ENCODE measurements at places on chromosomes 11 and 22.

DNA sequence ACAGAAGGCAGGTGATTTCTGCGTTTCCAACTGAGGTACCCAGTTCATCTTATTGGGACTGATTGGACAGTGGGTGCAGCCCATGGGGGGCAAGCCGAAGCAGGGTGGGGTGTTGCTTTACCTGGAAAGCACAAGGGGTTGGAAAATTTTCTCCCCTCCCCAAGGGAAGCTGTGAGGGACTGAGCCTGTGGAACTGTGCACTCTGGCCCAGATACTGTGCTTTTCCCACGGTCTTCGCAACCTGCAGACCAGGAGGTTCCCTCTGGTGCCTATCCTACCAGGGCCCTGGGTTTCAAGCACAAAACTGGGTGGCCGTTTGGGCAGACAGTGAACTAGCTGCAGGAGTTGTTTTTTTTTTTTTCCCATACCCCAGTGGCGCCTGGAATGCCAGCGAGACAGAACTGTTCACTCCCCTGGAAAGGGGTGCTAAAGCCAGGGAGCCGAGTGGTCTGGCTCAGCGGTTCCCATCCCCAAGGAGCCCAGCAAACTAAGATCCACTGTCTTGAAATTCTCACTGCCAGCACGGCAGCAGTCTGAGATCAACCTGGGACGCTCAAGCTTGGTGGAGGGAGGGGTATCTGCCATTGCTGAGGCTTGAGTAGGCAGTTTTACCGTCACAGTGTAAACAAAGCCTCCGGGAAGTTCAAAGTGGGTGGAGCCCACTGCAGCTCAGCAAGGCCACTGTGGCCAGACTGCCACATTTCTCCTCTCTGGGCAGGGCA lies 97.2 kb downstream of the JRKL start:
- no peak for DNase-seq

GRCh38 chr11:90476442-90477007 lies 253.7 kb upstream of the CHORDC1 start:
- DNase-seq, result no peak

GRCh38 chr11:81570669-81571068 lies 1163.0 kb downstream of the FAM181B start:
- no peak for DNase-seq

DNA sequence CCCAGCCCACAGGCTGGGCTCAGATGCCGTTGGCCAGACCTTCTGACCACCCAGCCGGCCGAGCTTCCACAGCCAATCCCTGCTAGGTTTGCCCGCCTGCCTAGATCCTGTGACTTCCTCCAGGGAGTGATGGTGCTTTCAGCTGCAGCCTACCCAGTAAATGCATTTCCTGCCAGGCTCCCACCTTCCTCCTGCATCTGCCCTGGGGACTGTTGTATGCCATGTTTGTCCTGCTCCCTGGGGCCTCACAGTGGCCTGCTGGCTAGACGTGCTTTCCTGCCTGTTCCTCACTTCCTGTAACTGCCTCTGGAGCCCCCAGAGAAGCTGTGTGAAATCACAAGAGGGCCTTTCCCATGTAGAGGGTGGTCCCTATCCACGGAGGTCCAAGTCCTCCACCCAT lies 86.2 kb downstream of the GALNT18 start:
- DNase-seq, result no peak

DNA sequence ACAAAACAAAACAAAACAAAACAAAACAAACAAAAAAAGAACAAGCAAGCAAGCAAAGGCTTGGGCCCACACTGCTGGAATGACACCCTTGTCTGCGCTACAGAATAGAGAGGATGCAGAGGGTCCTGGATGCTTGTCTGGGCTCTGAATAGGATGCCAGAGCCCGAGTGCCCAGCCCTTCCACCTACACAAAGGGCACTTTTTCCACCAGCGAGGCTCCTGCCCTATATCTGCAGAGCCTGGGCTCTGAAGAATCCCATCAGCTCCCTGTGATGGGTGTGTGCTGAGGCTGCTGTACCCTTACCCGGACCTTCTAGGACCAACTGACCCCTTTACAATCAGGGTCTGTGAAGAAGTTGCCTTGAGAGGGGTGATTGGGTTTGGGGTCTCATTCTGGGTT lies 221.2 kb downstream of the DSCAML1 start:
- DNase-seq, result no peak

DNA sequence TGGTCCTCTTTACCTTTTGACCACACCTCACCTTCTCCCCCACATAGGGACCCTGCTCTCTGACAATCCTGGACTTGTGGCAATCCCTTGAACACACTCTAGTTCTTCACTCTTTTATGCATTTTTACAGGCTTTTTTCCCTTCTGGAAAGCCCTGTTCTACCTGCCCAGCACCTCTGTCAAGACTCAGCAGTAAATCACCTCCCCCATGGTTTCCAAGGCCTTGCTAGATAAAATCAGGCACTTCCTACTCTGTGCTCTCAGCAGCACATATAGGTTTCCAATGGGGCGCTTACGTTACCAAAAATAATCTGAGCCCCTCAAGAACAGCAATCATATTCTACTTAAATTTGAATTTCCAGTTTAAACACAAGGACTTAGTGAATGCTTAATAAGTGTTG lies 53.9 kb downstream of the ETS1 start:
- no peak for DNase-seq

GRCh38 chr11:24514219-24514594 lies 17.4 kb downstream of the LUZP2 start:
- no peak for DNase-seq

GRCh38 chr11:18463439-18463838 lies 7.8 kb downstream of the LDHAL6A start:
- DNase-seq, result no peak

GRCh38 chr11:120814531-120815318 lies 209.2 kb upstream of the TBCEL start:
- no peak for DNase-seq

DNA sequence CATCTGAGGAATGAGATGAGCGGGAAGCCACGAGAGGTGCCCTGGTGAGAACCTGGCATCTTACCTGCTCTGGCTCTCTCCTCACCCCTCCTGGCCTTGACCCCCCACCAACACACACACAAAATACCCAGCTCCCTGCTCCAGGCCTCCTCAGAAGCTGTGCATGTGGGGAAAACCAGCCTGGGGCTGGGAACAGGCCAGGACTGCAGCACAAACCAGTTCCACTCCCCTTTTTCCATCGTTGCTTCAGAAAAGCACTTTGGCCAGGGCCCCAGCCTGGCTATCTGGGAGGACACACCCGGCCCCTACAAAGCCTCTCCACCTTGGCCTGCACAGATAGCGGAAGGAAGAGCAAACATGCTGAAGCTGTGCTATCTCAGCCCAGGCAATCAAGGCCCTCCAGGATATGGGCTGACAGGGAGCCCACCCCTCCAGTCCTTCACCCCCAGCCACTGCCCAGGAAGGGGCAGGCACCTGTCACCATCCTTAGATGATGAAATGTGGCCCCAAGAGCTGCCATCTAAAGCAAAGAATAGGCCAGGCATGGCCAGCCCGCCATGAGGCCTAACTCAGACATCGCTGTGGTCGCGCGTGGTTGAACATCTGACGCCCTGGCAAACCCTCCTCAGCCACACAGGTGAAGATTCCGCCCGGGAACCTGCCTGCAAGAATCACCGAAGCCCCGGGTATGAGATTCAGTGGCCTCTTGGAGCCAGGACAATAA lies 35.4 kb downstream of the PISD start:
- DNase-seq, result no peak

GRCh38 chr11:26827567-26828081 lies 105.8 kb upstream of the SLC5A12 start:
- DNase-seq, result no peak

GRCh38 chr11:5252192-5252918 lies 2.2 kb downstream of the HBG2 start:
- no peak for DNase-seq

DNA sequence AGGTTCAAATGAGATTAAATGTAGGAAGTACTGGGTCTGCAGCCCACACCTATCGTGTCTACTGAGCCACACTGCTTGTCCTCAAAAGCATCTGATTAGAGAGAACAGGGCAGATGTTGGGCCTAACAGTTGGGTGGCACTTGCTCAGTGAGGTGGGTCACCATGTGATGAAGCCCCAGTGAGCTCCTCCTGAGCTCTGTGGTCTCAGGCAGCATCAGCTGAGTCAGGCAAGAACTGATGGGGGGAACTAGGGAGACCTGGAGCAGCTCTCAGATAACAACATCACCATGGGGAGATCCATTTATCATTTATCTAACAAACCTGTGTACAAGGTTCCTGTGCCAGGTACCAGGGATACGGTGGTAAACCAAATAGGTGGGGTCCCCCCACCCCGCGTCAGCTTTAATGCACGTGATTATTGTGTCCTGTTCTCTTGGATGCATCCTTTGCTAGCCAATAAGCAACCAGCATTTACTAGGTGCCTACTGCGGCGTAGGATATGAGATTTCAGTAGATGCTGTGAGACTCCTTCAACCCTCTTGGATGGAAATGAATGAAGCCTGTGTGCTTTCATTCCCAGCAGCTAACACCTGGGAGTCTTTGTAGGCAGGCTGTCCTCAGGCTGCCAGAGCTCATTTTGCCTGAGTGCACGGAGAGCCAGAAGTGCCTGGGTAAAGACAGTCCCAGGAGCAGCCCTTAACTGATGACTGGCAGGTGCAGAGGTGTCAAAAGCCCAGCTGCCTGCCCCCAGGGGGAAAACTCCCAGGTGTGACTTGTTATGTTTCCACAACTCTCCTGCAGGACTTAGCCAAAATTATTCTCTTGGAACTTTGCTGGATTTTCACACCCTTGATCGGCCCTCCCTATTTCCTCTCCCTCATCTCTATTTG lies 73.6 kb upstream of the NARS2 start:
- DNase-seq, result no peak

- DNase-seq, result no peak
Measured at GRCh38 chr22:26068571-26068970, 100.7 kb upstream of the SEZ6L start.

DNA sequence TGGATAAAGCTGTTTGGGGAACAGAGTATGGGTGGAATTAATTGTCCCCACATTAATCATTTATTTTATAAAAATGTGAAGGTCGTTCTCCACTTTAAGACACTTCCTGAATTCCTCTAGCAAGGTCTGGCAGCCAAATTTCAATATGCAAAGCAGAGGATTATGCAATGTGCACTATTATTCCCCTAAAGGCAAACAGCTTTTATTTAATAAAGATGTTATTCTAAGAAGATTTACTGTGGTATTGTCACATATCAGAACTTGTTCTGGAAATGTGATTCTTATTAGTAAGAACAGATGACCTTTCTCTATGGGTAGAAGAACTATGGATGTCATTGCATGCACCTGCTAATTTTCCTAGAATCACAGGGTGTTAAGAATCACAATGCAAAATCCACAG lies 1128.8 kb upstream of the CCDC90B start:
- DNase-seq, result no peak

- no peak for DNase-seq
Measured at GRCh38 chr11:8015753-8016239, 28.7 kb downstream of the EIF3F start.

DNA sequence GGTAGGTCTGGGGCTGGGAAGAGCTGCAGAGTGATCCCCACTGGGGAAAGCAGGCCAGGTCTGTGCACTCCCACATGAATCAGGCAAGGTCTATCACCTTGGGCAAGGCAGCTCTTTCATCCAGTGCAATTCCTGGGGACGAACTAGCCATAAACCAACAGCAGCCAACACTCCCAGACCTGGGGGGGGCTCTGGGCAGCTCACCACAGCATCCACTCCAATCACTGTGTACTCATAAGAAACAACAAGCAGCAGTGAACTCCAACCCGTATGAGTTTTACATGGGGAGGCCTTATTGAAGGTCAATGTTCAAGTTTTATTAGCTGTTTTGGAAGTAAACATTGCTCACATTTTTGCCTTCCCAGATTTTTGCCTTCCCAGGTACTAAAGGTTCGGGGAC lies 157.4 kb upstream of the NAV2 start:
- DNase-seq, result no peak

- no peak for DNase-seq
Measured at GRCh38 chr11:18321578-18321968, 367 bp downstream of the HPS5 start.

DNA sequence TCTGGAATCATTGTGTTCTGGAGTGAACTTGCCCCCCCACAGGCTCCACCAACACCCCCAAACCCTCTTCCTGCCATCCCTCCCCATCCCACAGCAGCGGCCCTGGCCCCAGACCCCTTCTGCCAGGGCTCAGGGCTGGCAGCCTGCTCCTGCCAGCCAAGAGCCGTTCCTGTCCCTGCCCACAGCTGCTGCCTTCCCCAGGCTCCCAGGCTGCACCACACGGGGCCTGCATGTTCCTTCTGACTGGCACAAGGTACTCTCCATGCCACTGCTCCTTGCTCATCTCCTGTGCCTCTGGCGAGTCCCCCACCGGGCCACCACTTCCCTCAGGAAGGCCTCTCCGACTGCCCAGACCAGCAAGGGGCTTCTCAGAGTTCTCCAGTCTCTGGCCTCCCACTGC lies 4.9 kb downstream of the GP1BB start:
- DNase-seq, result no peak

- DNase-seq, result no peak
Measured at GRCh38 chr11:60348116-60348515, 21.1 kb downstream of the MS4A6E start.

DNA sequence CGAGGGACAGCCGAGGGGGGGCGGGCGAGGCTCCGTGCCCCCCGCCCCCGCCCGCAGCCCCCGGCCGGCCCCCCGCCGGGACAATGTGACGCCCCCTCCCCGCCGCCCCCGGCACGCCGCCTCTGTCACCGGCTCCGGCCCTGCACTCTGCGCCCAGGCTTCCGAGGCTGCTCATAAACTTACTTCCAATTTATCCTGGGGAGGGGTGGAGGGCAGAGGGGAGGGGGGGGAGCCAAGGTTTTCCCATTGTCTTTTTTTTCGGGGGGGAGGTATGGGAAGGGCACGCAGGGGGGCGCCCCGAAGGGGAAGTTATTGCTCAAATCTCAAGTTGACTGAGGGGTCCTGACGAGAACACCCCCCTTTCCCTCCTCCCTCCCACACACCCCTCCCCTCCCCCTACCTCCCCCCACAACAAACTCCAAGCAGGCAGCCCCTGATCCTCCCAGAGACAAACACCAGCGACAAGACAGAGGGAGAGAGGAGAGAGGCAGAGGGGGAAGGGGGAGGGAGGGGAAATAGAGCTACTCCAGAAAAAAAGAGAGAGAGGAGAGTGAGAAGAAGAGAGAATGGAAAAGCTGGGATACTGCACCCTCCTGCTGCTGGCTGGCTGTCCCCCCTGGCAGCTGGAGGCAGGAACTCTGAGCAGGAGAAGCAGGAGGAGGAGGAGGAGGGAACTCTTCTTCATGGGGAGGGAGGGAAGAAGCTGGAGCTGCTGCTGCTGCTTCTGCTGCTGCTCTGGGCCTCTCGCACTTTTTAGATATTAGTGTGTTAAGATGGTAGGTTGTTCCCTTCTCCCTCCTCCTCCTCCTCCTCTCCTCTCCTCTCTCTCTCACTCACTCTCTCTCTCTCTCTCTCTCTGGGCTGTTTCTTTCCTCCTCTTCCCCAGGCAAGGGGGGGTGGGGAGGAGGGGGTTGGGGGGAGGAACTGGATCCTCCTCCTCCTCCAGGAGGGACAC lies 631 bp downstream of the PHF21A start:
- no peak for DNase-seq

- DNase-seq, result no peak
Measured at GRCh38 chr11:13851691-13852090, 110.8 kb upstream of the SPON1 start.

- no peak for DNase-seq
Measured at GRCh38 chr11:76609736-76610370, 60.7 kb downstream of the LRRC32 start.

GRCh38 chr11:6475936-6476335 lies 2.2 kb upstream of the TRIM3 start:
- no peak for DNase-seq

Measured in stimulated activated CD4-positive, alpha-beta T cell treated with anti-CD3 and anti-CD28 coated beads, Interleukin-1b, Interleukin-23, amount 100 ng/mL, for 1 hour (primary cell).